ENCODE measurements at places on chromosomes 1 and 21.

- no peak for DNase-seq
These were observed at the start of gene CROCC for GRCh38 chr1:16921391-16922185. Gene CROCC, plus strand, starts transcription at chr1:16921931. Its CDS starts 88 bp downstream, at chr1:16922019.

DNA sequence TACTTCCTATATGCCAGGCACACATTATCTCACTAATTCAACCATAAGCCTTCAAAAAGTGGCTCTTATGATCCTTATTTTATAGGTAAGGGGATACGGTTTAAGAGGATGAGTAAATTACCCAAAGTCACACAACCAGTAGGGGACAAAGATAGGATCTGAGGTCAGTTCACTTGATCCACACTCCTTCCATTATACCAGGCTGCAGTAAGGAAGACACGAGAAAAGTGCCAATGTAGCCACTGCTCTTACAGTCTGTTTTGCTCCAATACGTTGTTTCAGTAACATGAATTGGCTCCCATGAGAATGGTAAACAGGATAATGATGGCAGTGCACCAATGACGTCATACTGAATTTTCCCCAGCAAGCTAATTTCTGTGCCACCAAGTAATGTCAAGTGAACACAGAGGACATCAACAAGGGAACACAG, 15.4 kb upstream of the GUCA2A start:
- no peak for DNase-seq

DNA sequence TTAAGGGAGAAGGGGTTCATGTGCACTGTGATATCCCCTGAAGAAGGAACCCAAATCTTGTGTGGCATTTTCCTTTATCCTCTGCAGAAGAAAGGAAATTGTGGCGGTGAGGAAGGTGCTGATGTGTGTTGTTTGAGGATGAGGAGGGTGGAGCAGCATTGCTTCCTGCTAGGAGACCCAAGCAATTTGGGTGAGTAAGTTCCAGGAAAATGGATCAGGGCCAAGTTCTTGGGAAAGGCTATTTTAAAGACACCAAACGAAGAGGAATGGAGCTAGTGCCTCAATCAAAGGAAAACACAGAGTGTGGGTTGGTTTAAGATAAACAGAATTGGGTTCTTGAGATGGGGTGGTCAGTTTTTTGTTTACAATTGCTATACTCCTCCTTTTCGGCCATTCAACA, 86.7 kb upstream of the MARK1 start:
- no peak for DNase-seq

DNA sequence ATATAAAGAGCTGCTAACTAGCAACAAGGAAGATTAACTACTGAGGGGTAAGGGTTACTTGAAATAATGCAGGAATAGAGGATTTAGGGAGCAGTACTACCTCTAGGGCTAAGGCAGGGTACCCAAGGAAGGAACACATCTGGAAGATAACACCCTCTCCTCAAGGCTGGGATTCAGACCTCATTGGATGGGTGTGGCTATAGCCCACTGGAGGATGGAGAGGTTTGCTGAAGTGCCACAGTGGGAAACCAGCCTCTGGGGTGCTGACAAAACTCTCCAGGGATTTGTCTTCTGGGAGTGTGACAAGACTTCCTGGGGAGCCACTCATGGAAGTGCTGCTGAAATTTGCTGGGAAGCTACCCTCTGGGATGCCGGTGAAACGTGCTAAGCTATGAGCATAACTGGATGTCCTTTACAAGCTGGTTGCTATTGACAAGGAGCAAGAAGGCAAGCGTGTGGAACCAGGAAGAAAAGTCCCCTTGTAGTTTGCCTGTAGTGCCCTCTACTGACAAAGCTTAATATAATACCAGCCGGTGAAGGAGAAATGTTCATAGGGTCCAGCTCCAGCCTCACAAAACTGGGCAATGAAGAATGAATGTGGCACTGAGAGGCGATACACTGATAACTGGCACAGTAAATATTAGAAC, 122.8 kb upstream of the USP24 start:
- no peak for DNase-seq

GRCh38 chr1:16077406-16078245, 4.2 kb upstream of the FAM131C start:
- no peak for DNase-seq

- no peak for DNase-seq
These were observed 42.5 kb upstream of the ACTRT2 start for GRCh38 chr1:2978691-2979190.

DNA sequence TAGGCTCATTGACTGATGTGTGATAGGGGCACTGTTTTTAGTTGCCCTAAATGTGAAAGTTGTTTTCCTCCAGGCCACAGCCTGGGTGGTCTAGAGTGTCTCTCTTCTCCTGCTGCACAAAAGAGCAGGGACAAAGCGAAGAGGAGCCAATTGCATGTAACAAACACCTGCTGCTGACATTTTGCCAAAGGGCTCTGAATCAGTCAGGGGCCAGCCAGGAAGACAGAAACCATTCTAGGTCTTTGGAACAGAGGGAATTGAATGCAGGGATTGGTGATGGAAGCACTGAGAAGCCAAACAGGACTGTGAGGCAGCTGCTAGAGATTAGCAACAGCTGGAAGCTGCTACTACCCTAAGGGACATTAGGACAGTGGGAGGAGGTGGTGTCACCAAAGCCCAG, 185.3 kb upstream of the POU3F1 start:
- DNase-seq: no peak

GRCh38 chr1:200037501-200037900, 10.0 kb downstream of the NR5A2 start:
- DNase-seq: no peak
